Activated T-helper 1 cell treated with Interleukin-2 at 50 U/mL for 16 hours (primary cell): ENCODE measurements at places on chromosomes 5 and 9.

DNA sequence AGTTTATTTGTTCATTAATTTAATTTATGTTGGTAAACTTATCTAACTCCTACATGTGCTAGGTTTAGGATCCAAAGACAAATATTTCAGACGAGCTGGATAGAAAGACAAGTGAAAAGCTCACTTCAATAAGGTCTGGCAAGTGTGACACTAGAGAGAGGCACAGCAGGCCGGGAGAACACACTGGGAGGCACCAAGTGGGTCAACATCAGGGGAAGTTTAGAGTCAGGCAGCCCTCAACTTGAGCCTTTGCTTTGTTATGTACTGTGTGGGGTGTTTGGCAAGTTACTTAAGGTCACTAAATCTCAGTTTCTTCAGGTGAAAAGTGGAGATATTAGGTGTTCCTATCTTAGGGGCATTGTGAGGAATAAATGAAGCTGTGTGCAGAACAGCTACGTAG, 214.4 kb downstream of the PCSK1 start:
- DNase-seq, result no peak

DNA sequence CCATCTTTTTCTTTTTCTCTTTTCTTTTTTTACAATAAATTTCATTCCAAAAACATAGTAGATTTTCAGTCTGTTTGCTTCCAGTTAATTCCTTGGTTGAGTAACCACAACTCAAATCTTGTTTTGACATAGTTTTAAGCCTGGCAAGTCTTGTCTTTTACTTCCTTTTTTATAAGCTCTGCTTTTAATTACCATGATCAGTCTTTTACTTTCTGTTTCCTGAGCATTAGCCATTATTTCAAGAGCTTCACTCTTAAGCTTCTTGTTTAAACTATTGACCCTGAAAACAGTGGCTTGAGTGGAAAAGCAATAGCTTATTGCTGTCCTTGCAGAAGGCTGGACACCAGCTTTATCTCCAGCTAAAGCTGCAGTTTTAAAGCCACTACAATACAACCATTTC, 1363.3 kb downstream of the MAT2B start:
- DNase-seq, result no peak

- no peak for DNase-seq
Measured at GRCh38 chr5:38197118-38197517, 61.2 kb upstream of the EGFLAM start.

DNA sequence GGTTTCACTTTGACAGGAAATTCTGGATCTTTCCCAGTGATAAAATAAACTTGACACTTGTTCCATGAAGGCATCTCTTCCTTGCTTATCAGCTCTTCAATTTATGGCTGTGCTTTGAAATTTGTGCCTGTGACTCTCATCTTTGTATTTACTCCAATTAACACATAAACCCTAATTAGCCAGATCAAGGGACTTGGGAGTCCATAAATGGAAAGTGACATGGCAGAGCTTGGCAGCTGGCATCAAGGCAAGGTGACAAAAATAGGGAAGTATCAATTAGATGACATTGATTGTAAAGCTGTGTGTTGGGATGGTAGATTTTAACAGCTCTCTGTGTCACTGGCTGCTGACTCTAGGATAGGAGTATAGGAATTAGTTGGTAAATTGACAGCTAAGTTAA, 133.9 kb downstream of the PBX3 start:
- DNase-seq, result no peak

DNA sequence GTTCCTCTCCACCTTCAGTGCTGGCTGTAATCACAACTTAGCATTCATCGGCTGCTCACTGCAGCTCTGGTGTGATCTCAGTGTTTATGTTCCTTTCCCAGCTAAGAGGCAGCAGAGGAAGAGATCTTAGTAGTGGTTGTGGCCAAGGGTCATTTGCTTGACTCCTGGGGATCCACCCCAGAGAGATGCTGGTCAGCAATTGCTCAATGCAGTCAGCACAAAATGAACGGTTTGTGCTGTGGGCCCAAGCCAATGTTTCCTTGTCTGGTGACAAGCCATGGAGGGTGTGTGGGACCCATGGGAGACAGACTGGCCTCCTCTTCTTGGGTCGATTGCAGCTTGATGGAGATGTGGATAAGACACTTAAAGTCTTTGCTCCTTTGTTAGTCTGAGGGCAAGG, 16.1 kb upstream of the FRMD3 start:
- no peak for DNase-seq

- DNase-seq, result no peak
Measured at GRCh38 chr5:170738840-170739239, 44.7 kb upstream of the GABRP start.

GRCh38 chr5:140602147-140602546, 30.8 kb downstream of the CD14 start:
- DNase-seq, result no peak

- no peak for DNase-seq
Measured at GRCh38 chr5:74063346-74063745, 437.4 kb downstream of the ARHGEF28 start.

- no peak for DNase-seq
Measured at GRCh38 chr5:16930496-16930895, 5.6 kb downstream of the MYO10 start.

GRCh38 chr9:124130277-124131075, 118.9 kb downstream of the LHX2 start:
- DNase-seq, result no peak

DNA sequence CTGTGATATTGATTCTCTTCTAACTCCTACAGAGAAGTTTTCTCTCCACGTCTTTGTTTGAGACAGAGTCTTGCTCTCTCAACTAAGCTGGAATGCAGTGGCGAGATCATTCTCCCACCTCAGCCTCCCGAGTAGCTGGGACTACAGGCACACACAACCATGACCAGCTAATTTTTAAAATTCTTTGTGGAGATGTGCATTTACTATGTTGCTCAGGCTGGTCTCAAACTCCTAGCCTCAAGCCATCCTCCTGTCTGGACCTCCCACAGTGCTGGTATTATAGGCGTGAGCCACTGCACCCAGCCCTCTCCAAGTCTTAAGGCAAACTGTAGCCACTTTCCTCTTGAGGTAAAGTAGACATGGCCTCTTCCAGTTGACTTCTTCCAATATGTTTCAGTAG, 72.2 kb downstream of the SNX18 start:
- no peak for DNase-seq

DNA sequence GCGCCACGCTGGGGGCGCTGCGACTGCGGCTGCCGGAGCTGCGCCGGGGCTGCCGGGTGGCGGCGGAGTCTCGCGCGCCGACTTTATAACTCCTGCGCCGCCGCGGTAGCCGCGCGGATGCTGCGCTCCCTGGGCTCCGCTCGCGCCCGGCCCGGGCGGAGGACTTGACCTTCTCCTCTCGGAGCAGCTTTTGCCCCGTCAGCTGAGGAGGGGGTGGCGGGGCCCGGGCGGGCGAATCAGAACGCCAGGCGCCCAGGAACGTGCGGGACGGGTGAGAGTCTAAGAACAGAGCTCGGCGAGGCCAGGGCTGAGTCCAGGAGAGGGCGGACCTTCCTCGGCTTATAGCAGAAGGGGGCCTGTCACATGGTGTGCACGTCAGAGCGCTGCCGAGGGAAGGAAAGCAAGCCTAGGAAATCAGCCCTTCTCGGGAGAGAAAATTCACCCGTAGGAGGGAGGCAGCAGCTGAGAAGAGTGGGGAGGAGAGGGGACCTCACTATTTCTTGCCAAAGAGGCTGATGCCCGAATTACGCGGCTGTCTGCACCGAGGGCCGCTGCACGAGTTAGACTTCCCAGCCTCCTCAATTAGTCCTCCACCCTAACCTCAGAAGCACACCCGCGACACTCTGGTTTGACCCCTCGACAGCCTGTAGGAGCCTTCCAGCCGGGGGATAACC, at the start of gene FOXD1:
TSS of gene FOXD1 (minus strand) at position 315 of the 674 bp plus-strand sequence. CDS start 415 bp downstream, outside the sequence.
- DNase-seq, result no peak

- no peak for DNase-seq
Measured at GRCh38 chr9:86449246-86449645, 95.0 kb upstream of the TUT7 start.

DNA sequence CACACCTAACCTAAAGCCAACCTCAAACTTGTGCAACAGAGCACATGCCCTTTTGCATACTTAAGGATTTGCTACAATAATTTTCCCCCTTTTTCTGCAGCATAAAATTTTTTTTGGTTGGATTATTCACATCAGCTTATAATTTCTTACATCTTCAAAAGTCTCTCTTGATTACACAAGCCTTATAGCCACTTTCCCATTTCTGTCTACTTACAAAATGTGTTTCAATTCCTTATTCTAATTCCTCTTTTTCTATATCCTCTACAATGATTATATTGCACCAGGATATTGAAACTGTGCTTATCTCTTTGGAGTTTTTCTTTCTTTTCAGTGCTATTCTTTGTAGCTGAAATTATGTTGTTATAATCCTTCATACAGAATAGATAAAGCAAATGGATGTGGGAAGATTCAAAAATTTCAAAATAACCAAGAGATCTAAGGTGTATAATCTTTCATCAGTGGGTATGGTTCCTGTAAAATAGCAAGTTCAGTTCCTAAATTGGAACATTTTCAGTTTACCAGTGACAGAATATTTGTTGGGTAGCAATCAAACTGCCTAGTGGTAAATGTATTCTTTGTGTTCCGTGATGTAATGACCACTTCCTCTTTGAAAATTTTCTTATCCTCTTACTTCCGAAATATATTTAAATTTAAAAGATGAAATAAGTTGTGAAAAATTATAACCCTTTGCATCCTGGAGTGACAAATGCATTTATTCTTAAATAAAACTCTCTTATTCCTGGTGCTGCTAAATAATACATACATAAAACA, 386.8 kb upstream of the CHD1 start:
- no peak for DNase-seq

DNA sequence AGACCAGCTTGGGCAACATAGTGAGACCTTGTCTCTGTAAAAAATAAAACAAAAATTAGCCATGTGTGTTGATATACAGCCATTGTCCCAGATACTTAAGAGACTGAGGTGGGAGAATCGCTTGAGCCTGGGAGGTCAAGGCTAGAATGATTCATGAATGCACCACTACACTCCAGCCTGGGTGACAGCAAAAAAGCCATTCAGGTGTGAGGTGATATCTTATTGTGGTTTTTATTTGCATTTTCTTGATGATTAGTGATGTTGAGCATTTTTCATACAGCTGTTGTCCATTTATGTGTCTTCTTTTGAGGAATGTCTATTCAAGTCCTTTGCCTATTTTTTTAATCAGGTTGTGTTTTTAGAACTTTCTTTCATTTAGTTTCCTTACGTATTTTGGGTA, 23.2 kb downstream of the MTAP start:
- DNase-seq, result no peak

DNA sequence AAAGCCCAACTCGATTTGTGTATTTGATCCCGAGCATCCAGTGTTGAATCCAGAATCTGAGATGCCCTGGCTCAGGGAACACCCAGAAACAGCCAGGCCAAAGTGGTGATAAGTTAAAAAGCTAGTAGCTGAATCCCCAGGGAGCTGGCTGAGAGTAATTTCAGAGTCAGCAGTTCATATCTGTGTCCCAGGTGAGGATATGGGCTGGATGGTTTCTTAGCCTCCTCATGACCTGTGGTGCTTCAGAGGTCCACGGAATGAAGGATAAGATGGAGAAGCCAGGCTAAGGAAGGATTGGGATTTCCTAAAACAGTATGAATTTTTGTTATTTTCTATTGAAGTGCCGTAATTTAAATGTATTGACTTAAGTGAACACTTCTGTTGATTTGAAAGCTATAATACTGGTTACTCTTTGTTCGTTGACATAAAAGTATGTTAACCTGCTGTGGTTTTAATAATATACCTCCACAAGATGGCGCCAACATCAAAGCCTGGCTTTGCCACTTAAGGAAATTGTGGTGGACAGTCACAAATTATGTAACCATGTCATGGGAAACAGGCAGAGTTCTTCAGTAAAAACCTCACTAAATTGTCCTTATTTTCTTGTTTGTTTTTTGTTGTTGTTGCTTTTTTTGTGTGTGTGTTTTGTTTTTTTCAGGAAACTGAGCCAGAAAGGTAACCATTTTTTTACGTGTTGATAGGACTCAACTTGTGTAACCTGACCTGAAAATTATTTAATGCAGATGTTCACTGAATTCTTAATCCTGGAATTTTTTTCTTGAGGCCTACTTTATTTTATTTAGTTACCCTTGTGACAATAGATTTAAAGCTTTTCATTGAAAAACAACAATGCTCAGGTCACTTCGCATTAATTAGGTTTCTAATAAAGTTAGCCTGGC, 11.4 kb downstream of the MTAP start:
- peak; percentile 9 for DNase-seq

- DNase-seq, result no peak
Measured at GRCh38 chr9:11735391-11735790, 957.8 kb upstream of the TYRP1 start.

DNA sequence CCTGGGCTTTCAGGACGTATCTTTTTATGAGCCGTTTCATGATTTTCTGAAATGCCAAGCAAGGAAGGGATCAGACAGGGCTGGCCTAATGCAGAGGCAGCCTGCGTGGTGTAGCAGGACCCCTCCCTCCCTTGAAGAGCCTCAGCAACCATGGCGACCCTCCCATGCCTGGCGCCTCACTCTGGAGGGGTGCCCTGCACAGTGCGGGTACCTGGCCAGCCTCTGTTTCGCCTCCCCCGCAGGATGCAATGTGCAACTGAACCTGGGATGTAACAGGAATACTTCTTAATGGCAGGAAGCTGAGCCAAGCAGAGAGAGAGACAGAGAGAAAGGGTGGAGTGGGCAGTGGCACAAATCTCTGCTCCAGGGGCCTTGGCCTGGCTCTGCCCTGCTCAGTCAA, 23.3 kb upstream of the SMIM32 start:
- no peak for DNase-seq

GRCh38 chr5:173848986-173849596, 39.1 kb upstream of the CPEB4 start:
- no peak for DNase-seq

- no peak for DNase-seq
Measured at GRCh38 chr9:135879619-135880018, 27.7 kb downstream of the CAMSAP1 start.

DNA sequence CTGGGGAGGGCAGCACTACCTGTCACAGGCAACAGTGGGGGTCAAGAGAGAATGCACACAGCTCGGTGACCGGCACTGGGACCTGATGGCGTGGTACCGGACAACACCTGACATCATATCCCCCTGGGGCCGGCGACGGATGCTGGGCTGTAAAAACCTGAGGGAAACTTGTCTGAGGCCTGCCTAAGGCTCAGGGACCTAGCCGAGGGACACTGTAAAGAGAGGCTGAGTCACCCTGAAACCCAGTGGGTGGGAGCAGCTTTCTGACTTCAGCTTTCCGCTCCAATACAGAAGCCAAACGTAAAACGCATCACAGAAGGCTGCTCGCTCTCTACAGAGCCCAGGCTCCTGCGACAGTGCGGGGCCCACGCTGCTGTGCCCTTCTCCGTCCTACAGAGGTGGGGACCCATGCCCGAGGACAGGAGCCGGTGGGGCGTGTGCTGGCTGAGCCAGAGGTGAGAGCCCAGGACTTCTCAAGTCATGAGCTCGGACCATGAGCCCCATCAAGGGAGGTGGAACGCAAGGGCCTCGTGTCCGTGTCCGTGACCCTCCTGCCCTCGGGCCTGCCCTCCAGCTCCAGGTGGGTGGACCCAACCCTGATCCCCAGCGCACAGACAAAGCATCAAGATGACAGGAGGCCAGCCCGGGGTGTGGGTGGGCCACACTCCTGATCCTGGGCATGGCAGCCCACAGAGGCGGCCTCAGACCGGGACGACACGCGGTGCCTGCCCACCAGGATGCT, 5.3 kb downstream of the RALGDS start:
- DNase-seq, result no peak

- DNase-seq, result no peak
Measured at GRCh38 chr5:24363789-24364481, 280.8 kb downstream of the CDH10 start.
